Left ventricle myocardium superior (tissue), 1 donor: ENCODE measurements at places on chromosomes 13 and 19. TPM values are rescaled to one million over a fixed set of nuclear protein-coding genes. Genes with fewer than 3 reads are reported as not detected.

GRCh38 chr13:89465366-89465765 lies 1794.2 kb downstream of the SLITRK5 start:
- no peak for DNase-seq

DNA sequence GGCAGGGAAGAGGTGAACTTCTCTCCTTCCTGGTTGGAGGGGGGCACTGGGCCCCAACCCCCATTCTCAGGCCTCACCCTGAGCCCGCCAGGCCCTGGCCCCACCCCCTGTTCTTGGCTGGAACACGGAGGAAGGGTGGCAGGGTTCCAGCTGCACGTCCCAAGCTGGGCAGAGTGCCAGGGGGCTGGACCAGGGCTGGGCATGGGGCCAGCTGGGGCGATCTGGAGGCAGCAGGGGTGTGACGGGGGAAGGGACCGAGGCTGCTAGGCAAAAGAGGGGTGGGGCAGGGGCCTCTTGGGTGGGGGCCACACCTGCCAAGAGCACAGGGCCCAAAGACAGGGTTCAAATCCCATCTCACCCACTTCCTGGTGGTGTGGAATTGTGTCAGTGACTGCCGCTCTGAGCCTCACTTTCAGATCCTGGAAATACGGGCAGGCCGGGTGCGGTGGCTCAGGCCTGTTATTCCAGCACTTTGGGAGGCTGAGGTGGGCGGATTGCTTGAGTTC lies 2.2 kb downstream of the HIF3A start:
- DNase-seq = peak; percentile 98

DNA sequence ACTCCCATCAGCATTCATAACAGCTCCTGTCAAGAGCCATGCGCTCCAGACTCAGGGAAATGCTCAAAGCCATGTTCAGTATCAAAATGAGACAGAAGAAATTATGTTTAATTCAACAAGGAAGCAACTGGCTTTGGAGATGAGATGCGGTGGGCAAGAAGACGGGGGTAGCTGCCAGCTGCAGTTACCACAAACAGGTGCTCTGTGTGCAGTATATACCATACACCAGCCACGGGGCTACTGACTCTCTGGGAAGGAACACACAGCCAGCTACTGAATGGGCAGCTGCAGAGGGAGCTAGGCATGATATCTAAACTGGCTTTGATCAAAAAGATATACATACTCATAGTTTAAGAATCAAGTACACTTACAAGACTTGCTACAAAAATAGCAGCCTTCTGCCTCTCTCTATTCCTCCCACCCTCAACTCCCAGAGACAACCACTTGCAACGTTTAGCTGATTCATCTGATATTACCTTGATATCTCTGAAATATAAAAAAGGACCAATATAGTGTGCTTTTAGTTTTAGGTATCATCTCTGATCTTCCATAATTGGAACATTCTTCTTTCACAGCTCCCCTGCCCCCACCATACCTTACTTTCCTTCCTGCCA lies 593.0 kb downstream of the UQCRFS1 start:
- DNase-seq = no peak

GRCh38 chr19:41701401-41702075 lies 6.9 kb upstream of the CEACAM5 start:
- DNase-seq = no peak

DNA sequence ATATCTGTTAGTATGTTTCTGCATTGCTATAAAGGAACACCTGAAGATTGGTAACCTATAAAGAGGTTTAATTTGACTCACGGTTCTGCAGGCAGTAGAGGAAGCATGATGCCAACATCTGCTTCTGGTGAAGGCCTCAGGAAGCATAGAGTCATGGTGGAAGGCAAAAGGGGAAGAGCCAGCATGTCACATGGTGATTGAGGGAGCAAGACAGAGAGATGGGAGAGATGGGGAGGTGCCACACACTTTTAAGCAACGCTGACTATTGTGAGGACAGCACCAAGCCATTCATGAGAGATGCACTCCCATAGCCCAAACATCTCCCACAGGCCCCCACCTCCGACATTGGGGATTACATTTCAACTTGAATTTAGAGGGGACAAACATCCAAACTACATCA lies 32.8 kb downstream of the COG6 start:
- no peak for DNase-seq

DNA sequence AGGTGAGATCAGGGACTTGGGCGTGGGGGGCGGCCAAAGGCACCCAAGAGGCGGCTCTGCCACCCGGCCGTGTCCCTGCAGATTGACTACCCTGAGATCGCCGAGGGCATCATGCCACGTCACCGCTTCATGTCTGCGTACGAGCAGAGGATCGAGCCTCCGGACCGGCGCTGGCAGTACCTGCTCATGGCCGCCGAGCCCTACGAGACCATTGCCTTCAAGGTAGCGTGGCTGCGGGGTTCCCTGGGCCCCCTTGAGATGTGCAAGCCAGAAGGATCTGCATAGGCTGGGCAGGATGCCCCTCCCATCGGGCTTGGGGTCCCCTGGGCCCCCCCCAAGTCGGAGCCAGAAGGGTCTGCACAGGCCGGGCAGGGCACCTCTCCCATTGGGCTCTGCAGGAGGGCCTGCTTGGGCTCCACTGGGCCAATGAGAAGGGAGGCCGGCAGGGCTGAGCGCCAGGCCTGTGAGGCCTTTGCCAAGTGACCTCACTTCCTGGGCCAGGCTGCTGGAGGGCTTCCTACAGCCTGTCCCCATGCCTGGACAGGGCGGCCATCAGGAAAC lies 2.2 kb upstream of the AMH start:
- DNase-seq = peak; percentile 77

GRCh38 chr13:25806264-25806974 lies 245.4 kb downstream of the SHISA2 start:
- DNase-seq = no peak

- peak; percentile 92 for DNase-seq
Measured at GRCh38 chr19:15177269-15178116, 23.3 kb downstream of the NOTCH3 start.

DNA sequence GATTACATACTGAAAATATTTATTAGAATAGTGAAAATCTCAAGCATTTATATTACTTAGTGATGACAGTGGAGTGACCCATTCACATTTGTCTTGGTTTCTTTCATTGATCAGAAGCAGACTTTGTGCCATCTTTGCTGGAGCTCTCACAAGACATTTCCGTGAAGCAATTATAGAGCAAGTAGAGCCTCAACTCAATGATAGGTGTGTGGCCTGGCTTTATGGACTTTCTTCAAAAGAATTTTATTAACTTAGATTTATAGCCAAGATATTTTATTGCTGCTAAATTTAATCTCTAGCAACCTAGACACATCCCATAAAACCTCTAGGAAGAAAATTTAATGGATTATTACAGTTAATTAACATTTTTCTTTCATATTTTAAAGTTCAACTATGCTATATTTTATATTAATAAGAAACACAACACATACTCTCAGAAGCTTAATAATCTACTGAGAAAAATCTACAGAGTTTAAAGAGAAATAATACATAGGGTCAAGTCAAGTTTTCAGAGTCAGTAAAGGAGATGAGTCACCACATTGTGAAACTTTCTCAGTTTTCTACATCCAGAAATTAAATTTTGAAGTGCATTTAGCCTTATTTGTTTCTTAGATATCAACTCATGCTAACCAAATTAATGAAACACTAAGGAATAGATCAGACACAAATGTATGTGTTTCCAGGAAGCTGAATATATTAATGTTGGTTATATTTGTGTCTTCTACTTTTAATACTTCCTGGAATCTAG lies 160.5 kb downstream of the LACC1 start:
- DNase-seq = no peak

GRCh38 chr13:31261241-31261640 lies 61.5 kb downstream of the B3GLCT start:
- DNase-seq = no peak

DNA sequence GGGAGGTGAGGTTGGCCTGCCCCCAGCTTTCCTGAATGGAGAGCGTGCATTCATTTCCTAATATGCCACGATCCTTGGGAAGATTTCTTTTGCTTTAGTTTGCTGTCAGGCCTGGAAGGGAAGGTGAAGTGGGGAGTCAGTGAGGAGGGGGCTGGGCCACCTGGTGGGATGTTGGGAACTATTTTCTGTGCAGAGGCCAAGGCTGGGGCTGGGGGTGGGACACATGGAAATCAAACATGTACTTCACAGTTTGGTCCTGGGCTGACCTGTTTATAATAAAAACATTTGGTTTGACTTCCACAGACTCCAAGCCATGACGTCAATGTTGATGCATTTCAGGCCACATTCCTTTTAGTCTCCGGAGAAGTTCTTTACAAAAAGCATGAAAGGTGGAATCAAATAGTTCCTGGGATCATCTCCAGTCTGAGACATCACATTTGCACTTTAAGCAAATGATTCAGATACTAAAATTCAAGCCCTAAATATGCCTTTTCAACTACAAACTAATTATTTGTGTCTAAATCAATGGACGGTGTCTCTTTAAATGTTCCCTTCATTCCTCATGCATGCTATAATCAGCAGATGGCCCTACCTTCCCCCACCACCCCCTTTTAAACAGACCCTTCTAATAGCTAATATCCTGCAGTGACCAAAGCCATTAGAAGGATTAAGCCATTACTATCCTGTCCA lies 41.5 kb upstream of the MEDAG start:
- no peak for DNase-seq

GRCh38 chr19:35935911-35936737 lies at the start of gene LRFN3:
Gene LRFN3, plus strand, starts transcription at chr19:35936374. Its CDS starts 3,052 bp downstream, at chr19:35939426.
- DNase-seq = peak; percentile 90

DNA sequence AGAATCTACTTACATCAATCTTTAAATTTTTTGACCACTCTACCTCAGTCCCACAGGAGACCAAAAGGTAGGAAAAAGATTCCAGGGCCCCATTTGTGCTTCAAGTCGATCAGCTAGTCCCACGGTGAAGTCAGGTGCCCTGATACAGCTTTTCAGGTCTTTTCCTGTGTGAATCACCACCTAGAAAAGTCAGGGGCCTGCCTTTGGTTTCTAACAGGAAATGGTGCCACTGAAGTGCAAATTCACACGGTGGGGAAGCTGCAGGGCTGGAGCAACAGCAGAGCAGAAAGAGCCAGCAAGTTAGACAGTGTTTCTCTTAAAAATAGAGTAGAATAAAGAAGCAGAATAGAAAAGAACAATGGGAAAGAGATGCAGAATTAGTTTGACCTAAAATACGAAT lies 107.5 kb downstream of the KLF12 start:
- no peak for DNase-seq

GRCh38 chr19:5997371-5997770 lies 19.4 kb upstream of the RANBP3 start:
- no peak for DNase-seq

DNA sequence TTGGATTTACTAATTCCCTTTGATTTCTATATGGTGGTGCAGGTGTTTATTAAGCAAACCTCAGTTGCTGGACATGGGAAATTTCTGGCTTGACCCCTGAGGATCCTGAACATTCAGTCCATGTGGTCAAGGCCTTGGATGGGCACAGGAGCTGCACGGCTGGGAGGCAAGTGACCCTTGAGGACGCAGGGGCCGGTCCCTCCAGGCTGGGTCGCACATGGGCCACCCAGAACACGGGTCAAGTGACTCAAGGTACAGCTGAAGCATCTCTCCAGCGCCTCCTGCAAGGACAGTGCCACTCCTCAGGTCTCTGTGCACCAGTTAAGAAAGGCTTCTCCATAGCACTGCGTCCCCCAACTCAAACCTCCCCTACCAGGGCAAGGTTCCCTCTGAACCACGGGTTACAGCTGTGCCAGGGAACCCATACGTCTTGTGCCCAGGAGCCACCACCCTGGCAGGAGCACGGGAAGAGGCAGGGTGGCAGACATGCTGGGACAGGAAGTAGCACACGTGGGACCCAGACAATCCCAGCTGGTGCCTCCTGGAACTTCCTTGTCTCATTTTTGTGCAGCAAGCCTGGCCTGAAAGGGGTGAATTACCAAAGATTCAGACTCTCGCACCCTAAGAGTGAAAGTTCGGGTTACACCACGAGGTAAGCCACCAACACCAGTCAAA lies 93.1 kb downstream of the SPACA7 start:
- no peak for DNase-seq

DNA sequence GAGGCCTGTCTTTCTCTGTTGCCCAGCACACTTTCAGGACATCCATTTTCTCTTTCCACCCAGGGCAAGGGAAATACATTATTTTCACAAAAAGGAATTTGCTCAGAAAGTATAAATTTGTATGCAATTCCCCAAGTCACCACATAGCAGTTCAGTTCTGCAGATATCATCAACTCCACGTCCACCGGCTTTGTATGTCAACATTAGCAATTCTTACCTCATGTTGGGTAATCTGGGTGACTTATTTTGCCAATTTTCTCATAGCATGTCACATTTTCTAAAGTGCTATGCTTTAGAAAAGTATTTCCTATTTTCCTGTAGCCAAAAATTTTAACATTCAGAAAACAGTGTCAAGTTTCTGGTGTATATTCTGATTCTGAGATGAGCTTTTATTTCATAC lies 501.8 kb downstream of the EFNB2 start:
- DNase-seq = no peak

BRSK1 gene
- 1.9 TPM for total RNA-seq

NAPSA gene
- 0.32 TPM for total RNA-seq

FFAR1 gene
- not detected for total RNA-seq

CEBPA gene
- total RNA-seq = 2.4 TPM

ERCC5 gene
- total RNA-seq = 26.2 TPM

ZSCAN4 gene
- total RNA-seq = not detected
